ENCODE measurements at places on chromosomes 2 and 18.

GRCh38 chr2:105814291-105814940, 69.7 kb downstream of the NCK2 start:
- DNase-seq = no peak

DNA sequence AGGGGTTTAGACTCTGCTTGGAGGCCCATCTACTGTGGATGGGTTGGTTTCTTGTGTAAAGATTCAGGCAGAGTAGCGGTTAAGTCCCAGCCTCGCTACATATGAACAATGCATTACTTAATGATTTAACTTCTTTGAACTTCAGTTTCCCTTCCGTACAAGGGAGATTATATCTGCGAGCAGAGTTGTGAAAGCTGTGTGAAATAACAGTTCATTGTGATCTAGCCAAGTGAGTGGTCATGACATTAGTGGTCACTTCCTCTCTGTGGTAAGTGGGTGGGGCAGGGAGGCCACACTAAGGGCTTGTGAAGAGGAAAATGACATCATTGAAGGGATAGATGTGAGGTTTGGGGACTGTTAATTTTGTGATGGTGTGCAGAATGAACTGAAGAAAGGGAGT, 14.1 kb upstream of the MEX3C start:
- peak; percentile 74 for DNase-seq

DNA sequence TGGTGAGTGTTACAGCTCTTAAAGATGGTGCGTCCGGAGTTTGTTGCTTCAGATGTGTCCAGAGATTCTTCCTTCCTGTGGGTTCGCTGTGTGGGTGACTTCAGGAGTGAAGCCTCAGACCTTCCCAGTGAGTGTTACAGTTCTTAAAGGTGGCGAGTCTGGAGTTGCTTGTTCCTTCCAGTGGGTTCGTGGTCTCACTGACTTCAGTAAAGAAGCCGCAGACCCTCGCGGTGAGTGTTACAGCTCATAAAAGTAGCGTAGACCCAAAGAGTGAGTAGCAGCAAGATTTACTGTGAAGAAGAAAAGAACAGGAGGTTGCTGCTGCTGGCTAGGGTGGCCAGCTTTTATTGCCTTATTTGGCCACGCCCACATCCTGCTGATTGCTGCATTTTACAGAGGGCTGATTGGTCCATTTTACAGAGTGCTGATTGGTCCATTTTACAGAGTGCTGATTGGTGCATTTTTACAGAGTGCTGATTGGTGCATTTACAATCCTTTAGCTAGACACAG, 34.0 kb upstream of the SPTBN1 start:
- DNase-seq = no peak

- no peak for DNase-seq
Measured at GRCh38 chr2:218970894-218971293, 11.4 kb downstream of the CDK5R2 start.

GRCh38 chr2:241496904-241497877, 11.2 kb downstream of the STK25 start:
- no peak for DNase-seq

DNA sequence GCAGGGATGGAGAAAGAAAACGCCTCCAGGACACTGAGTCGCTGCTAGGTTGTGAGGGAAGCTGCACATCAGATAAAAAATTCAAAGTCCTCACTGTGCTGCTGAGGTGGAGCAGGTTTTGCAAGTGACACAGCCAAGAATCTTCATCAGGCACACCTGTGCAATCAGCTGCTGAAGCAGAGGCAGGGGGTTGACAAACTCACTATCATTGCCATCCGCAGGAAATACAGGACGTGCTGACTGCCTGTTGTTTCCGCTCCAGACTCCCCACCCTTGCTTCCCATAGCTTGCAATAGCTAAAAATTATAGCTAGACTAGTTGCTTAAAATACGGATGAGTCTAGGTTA, 147.8 kb upstream of the FHL2 start:
- no peak for DNase-seq

DNA sequence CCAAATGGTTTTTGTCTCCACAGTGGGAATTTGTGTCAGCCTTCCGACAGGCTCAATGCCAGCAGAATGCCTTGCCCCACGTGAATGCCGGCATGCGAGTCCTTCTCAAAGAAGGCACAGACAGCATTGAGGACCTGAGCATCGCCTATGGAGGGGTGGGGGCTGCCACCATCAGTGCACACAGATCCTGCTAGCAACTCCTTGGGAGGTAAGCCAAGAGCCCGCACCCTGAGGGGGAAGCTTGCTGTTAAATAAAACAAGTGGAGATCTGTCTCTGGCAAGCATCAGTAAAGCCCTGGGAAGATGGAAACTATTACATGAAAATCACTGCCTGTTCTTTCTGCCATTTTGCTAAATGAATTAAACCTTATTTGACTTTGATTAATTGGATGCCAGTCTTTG, 67.5 kb upstream of the BZW1 start:
- no peak for DNase-seq

- DNase-seq = no peak
Measured at GRCh38 chr2:189514104-189514503, 66.5 kb downstream of the SLC40A1 start.

GRCh38 chr18:35127201-35127600, 86.0 kb downstream of the MAPRE2 start:
- no peak for DNase-seq

DNA sequence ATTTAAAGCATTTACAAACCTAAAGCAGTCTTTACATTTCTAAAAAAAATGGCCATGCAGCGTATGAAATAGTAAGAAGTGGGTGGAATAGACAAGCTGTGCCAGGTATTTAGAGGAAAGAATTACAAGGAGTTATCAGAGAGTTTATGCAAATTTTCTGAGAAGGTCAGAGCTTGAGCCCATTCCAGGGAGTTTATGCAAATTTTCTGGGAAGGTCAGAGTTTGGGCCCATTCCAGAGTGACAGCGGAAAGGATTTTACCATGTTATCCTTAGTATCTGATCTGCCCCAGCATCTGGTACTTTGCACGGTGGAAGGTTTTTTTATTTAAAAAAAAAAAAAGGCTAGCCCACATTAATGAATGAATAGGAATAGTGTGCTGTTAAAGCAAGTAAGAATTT, 1.4 kb upstream of the DOK6 start:
- DNase-seq = no peak

- no peak for DNase-seq
Measured at GRCh38 chr2:71606244-71606643, 152.9 kb downstream of the DYSF start.

- no peak for DNase-seq
Measured at GRCh38 chr2:30565851-30566358, 118.9 kb downstream of the LCLAT1 start.

DNA sequence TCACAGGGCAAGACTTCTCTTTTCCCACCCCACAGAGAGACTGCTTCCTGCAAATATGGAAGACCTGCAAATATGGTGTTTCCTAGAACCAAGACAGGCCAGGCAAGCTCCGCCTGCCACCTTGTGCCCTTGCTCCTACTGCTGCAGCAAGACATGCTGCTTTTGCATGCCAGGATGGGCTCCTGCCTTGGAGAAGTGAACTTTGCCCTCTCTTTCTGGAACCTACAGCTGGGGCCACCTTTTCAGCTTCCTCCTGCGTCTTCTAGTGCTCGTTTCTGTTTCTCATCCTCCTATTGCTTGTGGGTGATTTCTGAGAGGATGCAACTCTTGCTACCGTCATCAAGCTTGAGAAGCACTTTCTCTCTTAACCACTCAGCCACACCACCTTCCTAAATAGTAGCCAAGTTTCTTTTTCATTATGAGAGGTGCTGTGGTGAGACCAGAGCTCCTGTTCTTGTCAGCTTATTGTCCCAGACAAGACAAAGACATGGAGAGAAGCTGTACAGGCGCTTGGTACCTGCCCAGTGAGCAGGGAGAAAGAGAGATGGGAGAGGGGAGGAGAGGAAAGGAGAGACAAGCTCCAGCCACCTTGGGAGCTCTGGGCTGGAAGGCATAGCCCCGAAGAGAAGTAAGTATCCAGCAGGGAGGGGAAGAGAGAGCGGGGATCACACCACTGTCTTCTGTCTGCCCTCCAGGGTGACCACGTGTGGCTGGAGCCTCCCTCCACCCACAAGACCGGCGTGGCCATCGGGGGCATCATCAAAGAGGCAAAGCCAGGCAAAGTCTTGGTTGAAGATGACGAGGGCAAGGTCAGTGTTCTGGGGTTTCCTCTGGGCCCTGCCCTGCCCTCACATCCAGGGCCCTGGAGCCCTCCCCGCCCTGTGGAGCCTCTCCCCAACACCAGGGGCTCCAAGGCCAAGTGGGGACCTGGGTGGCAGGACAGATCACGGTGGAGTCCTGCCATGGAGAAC, 28.3 kb downstream of the MYO7B start:
- DNase-seq = no peak

DNA sequence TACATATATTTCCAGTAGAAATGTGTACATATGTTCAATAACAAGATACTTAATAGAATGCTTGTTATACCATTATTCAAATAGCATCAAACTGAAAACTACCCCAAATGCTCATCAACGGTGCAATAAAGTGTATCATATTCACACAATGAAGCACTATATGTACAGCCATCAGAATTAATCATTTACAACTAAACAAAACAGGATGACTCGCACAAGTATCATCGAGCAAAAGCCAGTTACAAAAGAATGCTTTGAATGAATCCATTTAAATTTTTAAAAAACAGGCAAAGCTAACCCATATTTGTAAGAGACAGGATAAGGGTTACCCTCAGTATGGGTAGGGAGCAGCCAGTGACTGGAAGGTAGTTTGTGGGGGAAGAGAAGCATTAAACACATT, 132.8 kb upstream of the PDE1A start:
- DNase-seq = no peak

- DNase-seq = no peak
Measured at GRCh38 chr2:185475914-185476313, 262.7 kb upstream of the FSIP2 start.

DNA sequence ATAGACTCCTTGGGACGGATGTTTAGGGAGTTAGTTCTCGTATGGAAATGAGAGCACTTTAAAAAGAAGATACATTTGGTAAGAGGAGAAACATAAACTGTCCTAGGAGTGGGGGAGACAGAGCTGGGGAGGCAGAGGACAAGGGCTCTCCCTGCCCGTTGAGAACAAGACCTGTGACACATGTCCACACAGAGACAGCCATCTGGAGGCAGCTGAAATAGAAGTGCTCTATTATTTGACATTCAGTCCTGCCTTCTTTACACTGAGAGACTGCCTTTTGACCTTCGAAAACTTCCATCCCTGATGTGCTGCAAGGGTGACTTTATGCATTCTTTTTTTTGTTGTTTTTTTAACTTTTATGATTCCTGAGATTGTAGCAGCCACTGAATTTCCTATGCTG, 150.1 kb downstream of the UXS1 start:
- DNase-seq = no peak

- DNase-seq = no peak
Measured at GRCh38 chr2:231780123-231780908, 766 bp downstream of the PDE6D start.

DNA sequence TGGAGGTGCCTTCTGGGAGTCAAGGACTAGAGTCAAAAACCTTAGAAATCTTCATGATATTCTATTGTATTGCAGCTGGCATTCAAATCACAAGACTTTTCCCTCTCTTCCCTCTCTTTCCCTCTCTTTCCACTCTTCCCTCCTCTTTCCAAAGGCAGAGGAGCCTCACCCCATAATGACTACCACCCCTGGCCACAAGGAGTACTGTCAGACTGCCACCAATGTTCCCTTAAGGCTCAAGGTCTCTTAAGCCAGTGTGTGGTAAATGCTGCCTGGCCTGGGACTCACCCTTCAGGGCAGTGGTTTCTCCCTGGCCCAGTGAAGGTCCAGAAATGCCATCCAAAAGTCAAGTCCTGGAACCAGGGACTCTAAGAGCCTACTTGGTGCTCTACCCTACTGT, 605.9 kb upstream of the PKDCC start:
- no peak for DNase-seq

GRCh38 chr2:157875641-157876065, 477 bp downstream of the ACVR1 start:
- DNase-seq = no peak

DNA sequence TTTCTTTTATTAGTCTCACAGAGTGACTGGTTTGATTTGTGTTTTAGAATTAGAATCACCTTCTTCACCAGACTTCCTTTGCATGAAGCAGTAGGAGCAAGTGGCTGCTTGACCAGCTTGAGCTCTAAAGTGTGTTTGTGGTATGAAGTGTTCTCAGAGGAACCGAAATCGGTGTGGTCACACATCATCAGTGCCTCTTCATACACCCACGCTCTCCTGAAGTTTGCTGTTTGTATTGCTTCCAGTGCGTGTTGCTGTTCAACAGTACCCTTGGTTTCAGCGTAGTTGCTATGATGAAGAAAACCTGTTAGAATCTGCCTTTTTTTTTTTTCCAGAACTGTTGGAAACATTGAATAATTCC, 77.9 kb downstream of the LIMS1 start:
- no peak for DNase-seq

DNA sequence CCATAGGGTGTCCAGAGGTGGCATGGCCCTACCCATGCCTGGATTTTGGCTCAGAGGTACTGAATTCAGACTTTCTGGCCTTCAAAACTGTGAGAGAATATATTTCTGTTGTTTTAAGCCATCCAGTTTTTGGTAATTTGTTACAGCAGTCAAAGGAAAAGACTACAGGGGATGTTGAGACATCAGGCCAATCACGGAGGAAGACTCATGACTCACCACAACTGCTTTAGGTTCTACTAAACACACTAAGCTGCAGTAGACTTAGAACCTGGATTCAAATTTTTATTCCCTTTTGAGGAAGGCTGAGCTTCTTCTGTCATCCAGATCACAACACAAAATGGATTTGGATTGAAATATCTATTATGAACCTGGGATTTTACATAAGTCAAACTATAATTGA, 12.0 kb upstream of the C2orf66 start:
- no peak for DNase-seq

DNA sequence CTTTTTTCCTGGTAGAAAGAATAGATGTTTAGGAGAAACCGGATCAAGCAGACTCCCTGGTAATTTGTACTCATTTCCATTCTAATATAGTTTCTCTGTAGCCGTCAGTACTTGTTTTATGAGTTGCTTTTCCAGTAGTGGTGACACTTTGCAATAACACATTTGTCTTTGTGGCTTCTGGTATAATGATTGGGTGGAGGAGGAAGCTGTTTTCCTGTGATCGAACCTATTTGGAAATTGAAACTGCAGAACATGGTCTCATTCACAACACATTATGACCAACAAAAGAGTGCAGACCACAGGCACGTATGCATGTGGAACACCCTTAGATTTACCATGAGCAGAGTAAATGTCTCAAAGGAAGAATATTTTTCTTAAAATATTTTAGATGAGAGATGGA, 7.6 kb upstream of the SERPINB12 start:
- no peak for DNase-seq

GRCh38 chr2:160584972-160585494, 91.4 kb upstream of the RBMS1 start:
- no peak for DNase-seq

GRCh38 chr2:100972452-100972851, 29.6 kb upstream of the RPL31 start:
- no peak for DNase-seq

DNA sequence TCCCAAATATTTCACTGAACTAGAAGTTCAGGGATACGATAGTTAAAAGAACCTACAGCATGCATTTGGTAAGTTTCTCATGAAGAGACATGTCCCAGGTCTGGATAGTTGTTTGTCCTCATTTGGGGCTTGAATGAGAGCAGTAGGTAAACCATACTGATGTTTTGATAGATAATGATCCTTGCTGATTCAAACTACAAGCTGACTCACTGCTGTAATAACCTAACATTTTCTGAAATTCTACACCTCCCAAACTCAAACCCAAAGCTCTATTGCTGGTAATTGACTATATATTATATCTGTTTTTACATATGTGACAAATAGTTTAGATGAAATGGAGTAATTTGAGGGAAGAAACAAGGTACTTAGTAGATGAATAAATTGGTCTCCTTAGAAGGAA, 154.1 kb upstream of the BOD1L2 start:
- no peak for DNase-seq
